ENCODE measurements at places on chromosomes 6 and 20.

DNA sequence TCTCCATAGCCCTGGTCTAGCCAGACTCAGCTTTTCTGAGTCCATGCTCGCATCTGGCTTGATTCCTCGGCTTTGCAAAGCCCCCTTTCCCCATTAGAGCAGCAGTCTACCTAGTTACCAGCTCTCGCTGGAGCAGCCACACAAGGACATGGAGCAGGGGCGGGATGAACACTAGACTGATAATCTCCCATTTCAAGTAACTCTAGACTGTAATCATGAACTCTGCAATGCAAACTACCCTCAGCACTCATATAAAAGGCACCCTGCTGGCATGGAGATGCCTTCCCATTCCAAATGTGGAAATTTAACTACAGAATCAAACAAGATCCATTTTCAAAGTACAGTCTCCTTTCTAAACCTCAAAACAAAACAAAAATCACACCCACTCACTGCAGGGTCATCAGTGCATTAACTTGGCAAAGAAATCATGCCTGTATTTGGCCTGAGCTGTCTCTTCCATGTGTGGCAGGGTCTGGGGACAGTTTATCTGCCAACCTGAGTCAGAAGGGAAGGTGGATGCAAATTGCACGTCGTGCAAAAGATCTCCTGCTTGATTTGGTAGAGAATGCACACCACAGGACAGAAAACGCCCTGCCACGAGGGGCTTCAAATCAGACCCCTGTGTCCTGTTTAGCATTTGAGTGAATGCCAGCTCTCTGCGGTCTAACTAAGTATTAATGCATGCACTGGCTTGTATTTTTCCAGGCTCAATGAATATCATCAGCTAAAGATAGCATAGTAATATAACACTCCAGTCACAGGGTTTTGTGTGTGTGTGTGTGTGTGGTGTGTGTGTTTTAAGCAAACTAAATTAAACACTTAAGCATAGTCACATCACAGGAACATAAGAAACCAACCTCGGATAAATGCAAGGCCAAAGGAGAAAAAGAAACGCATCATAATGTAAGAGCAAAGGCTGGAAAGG, 85.3 kb downstream of the MYLK4 start:
- no peak for DNase-seq

DNA sequence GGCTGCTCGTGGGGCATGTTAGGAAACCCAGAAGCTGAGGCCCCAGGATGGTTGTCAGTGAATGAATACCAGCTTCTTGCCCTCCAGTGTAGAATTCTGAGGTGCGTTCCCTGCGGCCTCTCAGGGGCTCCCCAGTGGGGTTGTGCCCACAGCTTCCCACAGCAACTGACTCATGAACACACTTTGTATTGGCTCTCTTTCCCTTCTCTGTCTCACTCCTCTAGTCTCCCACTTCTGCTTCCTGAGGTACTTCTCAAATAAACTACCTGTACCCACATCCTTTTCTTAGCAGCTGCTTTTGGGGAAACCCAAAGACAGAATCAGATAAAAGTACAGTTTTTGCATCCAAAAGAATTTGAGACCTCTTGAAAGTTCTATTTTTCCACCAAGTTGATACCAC, 107.7 kb upstream of the JAG1 start:
- no peak for DNase-seq

GRCh38 chr6:50826803-50827202, 8.1 kb downstream of the TFAP2B start:
- DNase-seq, result no peak

- no peak for DNase-seq
These were observed 92.3 kb downstream of the RFPL4B start for GRCh38 chr6:112439432-112439831.

- no peak for DNase-seq
These were observed 10.6 kb downstream of the TCF21 start for GRCh38 chr6:133899556-133899955.

DNA sequence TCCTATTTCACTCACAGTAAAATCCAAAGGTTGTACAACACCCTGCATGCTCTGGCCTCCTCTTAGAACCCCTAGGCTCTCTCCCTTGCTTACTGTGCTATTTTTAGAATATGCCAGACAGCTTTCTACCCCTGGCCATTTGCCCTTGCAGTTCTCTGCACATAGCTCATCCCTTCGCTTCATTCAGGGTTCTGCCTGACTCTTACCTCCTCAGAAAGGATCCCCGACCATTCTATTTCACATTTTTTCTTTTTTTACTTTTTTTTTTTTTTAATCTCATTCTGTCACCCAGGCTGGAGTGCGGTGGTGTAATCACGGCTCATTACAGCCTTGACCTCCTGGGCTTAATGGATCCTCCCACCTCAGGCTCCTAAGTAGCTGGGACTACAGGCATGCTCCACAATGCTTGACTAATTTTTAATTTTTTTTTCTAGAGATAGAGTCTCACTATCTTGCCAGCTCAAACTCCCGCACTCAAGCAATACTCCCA, 33.6 kb downstream of the COMMD7 start:
- DNase-seq, result no peak

GRCh38 chr6:35936681-35937359, 15.9 kb upstream of the SRPK1 start:
- no peak for DNase-seq

DNA sequence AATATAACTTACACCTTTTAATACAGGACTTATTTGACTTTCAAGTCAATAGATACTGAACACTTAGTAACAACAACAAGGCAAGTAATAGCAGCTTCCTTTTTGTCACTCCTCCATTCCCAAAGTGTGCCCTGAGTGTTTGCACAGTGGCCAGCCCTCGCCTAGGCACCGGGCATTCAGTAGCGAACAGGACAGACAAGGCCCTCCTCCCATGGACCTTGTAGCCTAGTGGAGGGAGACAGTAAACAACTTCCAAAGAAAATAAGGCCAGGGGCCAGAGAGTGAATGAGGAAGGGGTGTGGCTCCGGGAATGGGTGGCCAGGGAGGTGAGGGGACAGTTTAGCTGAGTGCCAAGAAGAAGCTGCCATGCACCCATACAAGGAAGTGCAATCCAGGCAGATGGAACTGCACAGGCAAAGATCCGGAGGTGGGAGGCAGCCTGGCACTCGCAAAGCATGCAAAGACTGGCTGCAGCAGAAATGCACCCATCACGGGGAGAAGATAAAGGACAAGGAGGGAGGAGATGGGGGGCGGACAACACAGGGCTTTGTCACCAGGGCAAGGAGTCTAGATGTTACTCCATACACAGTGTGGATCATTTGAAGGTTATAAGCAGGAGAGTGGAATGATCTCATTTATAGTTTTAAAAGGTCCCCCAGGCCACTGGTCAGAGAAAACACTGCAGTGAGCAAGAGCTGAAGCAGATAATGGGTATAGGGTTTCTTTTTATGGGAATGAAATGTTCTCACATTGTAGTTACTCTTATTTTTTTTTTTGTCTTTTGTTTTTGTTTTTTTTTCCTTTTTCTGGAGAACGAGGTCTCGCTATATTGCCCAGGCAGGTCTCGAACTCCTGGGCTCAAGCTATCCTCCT, 32.2 kb downstream of the ATP9A start:
- DNase-seq, result no peak

- DNase-seq, result no peak
These were observed 211.4 kb downstream of the ARHGAP18 start for GRCh38 chr6:129498541-129498940.

DNA sequence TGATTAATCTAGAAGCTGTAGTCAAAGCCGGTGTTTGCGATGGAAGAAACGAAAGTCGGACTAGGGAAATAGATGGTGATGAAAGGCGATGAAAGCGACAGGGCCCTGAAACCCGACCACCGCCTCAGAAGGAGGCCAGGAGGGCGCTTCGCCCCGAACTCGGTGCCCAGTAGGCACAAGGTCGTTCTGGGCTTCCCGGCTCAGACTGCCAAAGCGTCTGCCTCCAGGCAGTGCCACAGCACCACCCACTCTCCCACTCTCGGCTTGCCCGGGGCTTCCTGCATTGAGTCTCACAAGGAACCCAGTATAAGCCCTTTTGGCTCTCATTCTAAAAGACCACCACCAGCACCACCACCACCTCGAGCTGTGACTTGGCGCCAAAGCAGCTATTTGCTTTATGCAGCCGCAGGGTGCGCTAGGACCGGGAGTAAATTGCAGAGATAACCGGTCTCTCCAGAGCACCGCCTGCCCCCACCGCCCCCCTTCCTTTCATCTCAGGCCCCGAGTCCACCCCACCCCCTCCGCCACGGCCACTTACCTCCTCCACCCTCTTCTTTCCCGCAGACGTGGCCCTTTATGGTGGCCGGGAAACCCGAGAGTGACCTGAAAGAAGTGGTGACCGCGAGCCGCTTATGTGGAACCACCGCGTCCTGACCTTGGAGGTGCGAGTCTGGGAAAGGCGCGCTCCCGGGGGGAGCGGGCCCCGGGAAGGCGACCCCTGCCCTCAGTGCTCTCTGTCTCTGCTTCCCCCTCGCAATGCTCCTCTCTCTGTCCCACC, 2.4 kb downstream of the TCF21 start:
- DNase-seq, result peak; percentile 59

- DNase-seq, result no peak
These were observed 9.6 kb upstream of the LBP start for GRCh38 chr20:38336726-38337125.

- DNase-seq, result no peak
These were observed 28.9 kb downstream of the PRR18 start for GRCh38 chr6:166279393-166279679.

- no peak for DNase-seq
These were observed 17.2 kb downstream of the UNC5CL start for GRCh38 chr6:41021832-41022231.

GRCh38 chr20:42313704-42314103, 695.5 kb upstream of the CHD6 start:
- DNase-seq, result no peak

- DNase-seq, result no peak
These were observed 145.3 kb upstream of the TCF21 start for GRCh38 chr6:133743621-133744020.

GRCh38 chr6:144555066-144555465, 269.9 kb downstream of the UTRN start:
- no peak for DNase-seq

- no peak for DNase-seq
These were observed 15.5 kb upstream of the SMAP1 start for GRCh38 chr6:70652216-70652615.

DNA sequence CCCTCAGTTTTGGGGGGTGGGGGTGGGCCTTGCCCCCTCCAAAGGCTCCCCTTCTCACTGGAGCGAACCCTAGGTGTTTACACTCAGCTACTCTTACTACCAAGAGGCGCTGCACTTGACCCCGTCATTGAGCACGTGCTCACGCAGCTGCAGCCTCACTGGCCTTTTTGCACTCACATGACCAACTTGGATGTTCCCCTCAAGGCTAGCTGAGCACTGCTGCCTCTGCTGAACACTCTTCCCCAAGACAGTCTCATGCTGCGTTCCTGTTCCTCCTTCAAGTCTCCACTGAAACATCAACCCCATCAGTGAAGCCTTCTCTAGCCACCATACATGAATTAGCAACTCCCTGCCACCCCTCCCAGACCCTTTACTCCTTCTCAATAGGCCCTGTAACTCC, 4.0 kb downstream of the SOD2 start:
- DNase-seq, result no peak

DNA sequence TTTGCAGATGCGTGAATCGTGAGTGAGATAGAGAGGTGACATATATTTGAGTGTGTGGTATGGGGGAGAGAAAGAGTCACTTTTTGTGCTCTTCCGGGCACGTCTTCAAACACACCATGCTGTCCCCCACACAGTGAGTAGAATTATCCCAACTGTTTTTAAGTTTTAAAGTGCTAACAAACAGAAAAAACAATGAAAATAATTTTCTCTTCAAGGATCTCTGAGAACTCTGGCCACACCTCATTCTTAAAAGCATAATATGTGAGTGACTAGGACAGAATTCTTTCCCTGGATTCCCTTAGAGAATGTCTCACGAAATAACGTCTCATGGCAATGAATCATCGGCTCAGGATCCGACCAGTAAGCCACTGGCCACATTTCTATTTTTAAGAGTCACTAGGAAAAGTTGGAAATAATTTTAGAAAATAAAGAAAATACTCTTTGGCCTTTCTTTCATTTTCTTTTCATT, 235.7 kb upstream of the ZNF217 start:
- no peak for DNase-seq

DNA sequence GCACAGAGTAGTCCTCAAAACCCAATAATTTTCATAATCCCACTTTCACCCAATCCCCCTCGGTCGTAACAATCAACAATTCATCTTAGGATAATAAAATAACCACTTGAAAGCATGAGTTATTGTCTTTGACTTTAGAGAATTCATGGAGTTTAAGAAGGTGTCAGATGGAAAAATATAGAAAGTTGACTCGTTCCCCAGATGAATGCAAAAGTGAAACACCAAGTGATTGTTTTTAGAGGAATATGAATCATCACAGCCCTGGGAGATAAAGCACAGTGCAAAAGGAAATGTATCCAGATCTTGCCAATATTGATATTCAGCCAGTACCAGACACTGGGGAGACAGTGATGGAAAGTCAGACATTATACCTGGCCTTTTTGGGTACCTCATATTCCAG, 860.5 kb downstream of the DHX35 start:
- DNase-seq, result no peak

DNA sequence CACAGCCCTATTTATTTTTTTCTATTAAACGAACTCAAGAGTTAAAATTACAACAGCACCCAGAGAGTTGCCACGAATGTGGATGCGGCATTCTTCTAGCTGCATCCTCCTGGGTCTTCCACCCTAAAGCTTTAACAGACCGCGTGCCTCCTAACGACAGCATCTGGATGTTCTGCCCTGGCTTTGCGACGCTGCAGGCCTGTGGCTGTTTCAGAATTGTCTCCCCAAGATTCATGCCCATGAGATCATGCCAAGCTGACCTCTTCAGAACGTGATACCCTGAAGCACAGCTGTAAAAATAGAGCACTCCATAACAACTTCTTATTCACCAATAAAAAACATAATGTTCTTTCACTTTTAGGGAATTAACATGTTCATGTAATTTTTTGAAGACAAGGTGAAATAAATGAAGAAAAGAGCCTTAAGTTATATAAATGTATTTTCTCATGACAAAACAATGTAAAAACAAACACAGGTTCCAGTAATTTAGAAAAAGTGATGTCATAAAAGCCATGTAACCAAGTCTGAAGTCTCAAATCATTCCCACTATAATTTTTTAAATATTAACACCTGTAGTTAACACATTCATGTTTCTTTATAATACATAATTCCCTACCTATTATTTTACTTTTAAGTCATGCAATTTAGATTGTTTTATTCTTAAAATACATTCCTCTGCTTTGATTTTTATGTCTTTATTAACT, 26.5 kb downstream of the HIVEP2 start:
- DNase-seq, result no peak

DNA sequence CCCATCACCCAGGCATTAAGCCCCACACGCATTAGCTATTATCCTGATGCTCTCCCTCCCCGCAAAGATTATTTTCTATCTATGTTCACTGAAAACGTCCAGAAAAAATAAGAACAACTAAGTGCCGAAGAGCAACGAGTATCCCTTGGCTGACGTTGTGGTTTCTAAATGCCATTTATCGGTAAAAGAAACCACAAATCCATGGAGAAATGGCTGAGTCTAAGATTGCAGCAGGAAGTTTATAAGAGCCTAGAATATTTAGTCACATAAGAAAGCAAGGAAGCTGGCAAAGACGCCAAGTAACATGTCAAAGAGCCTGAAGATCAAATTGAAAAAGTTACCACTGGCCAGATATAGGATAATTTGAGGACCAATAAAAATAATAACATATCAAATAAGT, 18.1 kb upstream of the NOX3 start:
- DNase-seq, result no peak

All from D341Med (cell line).